ENCODE measurements at places on chromosomes 2 and 18.

DNA sequence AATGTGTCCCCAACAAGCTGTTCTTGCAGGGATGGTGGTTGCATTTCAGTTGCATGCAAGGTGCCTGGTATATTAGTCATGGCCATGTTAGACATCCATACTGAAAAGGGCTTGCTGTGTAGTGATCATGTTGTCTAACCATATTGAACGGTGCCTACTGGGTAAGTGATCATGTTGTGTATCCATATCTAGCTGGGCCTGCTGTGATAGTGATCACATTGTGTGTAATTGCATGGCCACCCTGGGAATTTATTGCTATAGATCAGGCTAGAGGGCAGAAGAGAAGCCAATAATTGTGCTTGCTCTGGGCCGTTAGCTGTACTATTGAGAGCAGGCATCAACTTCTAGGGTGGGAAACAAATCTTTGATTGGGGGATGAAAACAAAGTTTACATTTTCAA is 9.8 kb upstream of the EPC2 start:
- no peak for DNase-seq

DNA sequence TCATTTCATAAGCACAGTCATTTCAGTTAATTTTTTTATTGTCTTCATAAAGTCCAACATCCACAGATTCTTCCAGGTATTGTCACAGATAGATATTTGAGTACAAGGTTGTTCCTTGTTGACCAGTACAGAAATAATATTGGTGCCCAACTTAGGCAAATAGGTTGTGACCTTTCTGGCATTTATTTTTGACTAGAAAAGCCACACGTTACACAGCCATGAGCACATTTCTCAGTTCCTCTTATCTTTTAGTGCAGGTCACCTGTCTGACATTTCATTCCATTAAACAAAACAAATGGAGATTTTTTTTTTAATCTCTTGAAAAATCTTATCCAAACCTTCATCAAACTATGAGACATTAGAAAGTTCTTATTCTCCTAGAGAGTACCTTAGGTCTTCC is 428.8 kb downstream of the ZNF521 start:
- no peak for DNase-seq

DNA sequence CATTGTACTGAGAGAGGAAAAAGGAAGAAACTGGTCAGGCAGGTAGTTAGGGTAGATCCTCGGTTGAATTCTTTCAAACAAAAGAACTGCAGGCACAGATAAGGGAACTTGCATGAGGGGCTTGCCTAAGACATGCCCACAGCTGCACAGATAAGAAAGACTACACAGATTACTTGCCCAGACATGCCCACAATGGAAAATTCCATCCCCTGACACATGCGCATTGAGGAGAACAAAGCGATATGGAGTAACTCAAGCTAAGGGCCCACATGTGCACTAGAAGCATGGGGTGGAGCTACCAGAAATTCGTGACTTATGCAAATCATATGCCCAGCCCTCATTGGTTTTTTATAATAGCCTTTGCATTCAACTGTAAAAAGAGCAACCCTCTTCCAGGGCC is 181.3 kb upstream of the ZNF521 start:
- DNase-seq, result peak; percentile 54

DNA sequence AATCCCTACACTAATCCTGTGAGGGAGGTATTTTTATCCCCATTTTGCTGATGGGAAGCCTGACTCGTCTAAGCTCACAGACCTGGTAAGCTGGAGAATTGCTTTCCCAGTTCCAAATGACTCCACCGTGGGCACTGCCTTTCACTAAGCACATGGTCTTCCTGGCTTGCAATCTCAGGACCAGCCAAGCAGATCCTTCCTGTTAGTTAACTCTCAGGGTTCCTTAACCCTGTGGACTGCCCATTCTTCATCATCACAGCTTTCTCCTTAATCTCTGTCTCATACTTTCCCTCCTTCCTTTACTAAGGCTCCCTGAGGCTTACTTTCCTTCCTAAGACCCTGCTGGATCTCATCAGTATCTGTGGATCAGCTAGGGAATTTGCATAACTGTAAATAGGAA is 122.2 kb upstream of the ZEB2 start:
- no peak for DNase-seq

GRCh38 chr18:45505497-45506206 is 109.6 kb upstream of the SLC14A2 start:
- no peak for DNase-seq

GRCh38 chr2:191109888-191110287 is 40.9 kb downstream of the STAT4 start:
- no peak for DNase-seq

DNA sequence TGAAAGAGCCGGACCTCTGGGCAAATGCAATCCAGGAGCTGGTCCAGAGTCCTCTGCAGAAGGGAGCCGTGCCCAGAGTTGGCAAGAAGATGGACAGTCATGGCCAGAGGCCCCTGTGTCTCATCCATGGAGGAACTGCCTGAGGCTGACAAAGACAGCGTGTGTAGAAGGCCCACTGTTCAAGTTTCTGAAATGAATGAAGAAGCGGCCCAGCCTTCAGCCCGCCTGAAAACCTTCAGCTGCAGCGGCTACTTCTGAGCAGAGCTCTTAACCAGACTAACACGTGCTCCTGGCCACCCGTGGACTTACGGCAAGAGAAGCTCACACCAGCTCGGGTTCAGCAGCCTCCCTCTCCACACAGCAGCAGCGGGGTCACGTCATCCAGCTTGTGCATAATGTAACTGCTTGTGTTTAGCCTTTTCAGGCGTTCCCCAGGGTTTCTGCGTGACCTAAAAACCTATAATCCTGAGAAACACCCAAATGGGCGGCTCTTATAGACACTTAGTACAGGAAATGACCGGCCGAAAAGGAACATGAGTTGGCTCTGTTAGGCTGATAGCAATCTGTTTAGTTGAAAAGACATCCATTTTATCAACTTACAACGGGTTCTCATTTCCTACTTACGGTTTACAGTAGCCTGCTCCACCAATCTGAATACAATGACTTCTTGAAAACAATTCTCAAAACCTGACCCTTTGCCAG is at the start of gene FAM124B:
Gene FAM124B, minus strand, starts transcription at position 467 of the 702 bp plus-strand sequence. Its CDS starts 339 bp downstream, at position 128.
- DNase-seq, result peak; percentile 98

- peak; percentile 80 for DNase-seq
Observed at GRCh38 chr2:126644630-126645191, 11.2 kb upstream of the GYPC start.

- DNase-seq, result no peak
Observed at GRCh38 chr2:71892896-71893295, 254.8 kb downstream of the CYP26B1 start.

DNA sequence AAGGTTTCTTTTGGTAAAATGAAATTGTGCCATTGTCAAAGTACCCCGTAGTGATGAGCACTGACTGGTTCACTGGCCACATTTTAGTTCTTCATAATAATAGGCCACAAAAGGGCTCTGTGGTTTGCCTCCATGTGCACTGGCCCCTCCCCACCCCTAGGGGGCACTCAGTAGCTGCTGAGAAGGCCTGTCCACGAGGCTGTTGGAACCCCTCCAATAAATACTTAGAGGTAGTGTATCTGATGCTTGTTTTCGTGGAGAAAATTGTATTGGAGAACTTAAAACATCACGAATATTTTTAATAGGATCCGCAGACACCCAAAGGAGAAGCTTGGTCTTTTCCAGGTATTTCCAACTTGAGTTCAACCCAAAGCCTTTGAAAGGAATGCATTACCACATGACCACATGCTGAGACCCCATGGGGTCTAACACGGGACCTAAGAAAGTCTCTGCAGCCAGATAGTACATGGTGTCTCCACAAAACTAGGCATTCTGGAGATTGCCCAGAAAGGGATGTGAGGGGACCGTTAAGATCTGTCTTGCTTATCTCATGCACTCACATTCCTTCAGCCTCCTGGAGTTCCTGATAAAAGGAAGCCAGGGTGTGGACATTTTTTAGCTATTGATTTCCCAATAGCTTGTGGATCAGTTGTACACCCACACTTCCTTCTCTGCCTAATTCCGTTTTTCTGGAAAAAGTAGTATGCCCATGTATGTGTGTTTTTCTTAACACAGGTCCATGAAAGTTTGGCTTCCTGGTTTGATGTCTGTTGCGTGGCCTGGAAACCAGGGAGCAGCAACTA is 28.5 kb upstream of the NOSTRIN start:
- peak; percentile 88 for DNase-seq

- no peak for DNase-seq
Observed at GRCh38 chr2:216082117-216082711, 495 bp downstream of the TMEM169 start.

GRCh38 chr2:148362144-148362796 is 282.3 kb upstream of the EPC2 start:
- DNase-seq, result no peak

DNA sequence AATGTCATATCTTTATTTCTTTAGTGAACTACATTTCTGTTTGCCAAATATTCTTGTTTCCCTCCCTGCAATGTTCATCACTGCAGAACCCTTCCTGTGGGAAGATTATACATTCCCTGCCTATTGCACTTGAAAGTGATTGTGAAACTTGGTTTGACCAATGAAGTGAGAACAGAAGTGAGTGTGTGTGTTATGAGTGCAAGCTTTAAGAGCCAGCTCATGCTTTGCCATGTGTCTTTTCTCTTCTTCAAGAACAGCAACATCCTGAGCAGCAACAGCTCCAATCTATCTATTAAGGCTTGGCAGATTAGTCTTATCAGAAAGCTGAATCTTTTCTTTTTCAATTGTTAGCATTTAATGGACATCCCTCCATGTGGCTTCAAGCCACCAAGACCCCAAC is 42.0 kb upstream of the UBE2E3 start:
- no peak for DNase-seq

GRCh38 chr2:69554981-69555380 is 88.6 kb downstream of the AAK1 start:
- DNase-seq, result peak; percentile 56

- no peak for DNase-seq
Observed at GRCh38 chr2:240245184-240245583, 104.7 kb upstream of the OTOS start.

DNA sequence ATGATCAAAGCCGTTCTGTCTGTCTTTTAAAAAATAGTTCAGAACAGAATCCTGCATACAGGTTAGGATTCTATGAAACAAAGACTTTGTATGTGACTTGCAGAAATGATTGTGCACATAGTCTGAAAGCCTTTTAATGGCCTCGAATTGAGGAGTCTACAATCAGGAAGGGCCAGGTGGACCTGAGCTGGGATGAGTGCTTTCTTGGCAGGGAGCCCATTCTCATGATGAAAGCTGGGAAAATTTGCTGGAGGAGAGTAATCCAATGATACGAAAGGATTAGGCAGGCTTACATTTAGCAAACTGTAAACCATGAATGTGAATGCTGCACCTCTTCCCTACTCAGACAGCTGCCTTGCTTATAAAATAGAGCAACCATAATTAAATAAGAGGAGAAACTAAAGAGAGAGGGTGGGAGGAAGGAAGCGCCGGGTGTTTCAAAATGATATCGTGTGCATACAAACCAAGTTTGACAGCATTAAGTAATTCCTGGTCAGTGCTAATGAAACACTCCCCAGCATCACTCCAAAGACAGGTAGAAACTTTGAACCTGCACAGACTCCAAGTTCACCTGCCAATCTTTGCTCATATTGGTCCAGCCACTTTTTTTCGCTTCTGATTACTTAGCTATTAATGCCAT is 23.7 kb upstream of the CXCR4 start:
- peak; percentile 81 for DNase-seq

GRCh38 chr18:24672165-24672941 is 211.9 kb downstream of the HRH4 start:
- peak; percentile 42 for DNase-seq

GRCh38 chr18:30929718-30930117 is 112.8 kb downstream of the DSC3 start:
- DNase-seq, result peak; percentile 6

- no peak for DNase-seq
Observed at GRCh38 chr2:141698500-141698899, 432.3 kb downstream of the LRP1B start.

DNA sequence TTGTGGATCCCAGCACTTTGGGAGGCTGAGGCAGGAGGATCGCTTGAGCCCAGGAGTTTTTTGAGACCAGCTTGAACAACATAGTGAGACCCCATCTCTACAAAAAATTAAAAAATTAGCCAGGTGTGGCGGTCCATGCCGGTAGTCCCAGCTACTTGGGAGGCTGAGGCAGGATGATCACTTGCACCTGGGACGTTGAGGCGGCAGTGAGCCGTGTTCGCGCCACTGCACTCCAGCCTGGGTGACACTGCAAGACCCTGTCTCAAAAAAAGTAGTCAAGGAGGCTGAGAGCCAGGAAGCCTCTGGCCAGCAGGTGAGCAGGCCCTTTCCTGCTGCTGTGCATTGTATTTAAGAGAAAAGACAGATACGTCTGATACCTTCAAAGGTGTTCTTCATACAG is 11.1 kb upstream of the PROC start:
- no peak for DNase-seq

DNA sequence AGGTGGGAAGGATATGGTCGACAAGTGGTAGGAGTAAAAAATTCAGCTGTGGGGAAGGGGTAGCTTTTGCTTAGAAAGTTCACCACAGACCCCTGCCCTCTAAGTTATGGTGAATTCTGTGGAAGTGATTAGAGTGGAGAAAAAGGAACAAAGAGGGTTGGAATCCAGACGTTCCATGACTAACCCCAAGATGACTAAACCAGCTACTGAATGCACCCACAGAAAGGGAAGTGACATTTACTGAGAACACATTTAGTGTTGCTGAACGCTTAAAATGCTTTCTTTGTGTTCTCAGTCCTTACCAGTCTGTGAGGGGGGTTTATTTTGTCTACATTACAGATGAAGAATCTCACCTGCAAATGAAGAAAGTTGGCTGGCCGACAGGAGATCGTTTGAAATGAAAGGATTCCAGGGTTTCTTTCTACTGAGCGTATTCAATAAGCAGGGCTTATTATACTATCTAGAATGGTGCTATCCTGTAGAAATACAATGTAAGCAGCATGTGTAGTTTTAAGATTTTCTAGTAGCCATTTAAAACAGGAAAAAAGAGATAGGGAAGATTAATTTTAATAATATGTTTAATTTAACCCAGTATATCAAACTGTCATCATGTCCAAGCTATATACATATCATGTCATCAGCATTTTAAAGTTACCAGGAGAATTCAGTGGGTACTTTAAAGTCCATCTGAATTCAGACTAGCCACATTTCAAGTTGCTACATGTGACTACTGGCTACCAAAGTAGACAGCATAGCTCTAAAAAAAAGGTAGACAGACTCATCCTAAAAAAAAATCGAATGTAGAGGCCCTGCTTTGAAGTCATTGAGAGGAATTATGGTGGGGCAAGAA is 60.1 kb downstream of the LIMS1 start:
- peak; percentile 84 for DNase-seq
